ENCODE measurements at places on chromosomes 5 and 9.

DNA sequence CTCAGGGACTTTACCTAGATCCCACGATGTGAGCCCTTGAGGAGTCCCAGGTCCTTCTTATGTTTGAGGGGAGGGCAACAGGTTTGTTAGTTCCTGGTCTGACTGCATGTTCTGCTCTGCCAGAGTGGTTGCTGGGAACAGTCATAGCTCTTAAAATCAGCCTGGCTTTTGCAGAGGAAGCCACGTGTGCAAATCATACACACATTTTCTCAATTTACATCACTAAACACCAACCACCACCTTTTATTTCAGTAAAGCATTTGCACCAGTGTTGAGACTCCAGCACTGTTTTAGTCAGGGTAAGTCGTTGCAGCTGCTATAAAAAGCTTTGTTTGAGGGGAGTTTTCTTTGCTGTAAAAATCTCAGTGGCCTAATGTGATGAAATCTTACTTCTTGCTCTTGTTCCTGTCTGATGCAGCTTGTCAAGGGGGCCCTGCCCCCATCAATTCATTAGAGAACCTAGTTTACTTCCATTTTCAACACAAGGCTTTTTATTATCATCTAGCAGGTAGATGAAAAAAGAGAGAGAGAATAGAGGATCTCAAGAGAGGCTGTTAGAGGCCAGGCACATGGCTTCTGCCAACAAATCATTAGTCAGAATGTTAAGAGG is 70.3 kb upstream of the VCAN start:
- DNase-seq: no peak

DNA sequence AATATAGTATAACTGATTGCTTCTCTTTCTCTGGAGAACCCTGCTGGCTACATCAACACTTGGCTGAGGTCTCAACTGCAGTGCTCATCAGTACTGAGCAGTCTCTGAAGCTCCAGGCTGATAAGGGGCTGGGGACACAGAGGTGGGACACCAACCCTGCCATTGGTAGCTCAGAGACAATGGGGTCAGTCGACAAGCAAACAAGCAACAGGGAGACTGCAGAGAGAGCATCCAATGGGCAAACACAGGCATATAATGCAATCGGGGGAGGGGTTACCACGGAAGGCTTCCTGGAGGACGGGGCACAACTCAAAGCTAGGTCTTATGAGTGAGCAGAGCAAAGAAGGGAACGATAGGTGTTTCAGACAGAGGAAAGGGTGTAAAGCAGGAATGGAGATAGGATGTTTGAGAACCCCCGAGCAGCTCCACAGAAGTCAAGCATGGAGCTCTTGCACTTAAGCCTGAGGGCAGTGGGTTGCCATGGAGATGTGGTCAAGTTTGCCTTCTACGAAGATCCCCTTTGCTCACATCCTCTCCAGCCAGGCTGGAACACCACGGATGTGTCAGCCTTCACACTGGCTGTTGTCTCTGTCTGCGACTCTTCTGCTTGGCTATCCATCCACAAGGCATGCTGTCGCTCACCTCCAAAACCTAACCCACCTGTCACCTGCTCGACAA is 21.5 kb upstream of the AKNA start:
- no peak for DNase-seq

- no peak for DNase-seq
Measured at GRCh38 chr9:119639287-119639955, 270.2 kb upstream of the BRINP1 start.

DNA sequence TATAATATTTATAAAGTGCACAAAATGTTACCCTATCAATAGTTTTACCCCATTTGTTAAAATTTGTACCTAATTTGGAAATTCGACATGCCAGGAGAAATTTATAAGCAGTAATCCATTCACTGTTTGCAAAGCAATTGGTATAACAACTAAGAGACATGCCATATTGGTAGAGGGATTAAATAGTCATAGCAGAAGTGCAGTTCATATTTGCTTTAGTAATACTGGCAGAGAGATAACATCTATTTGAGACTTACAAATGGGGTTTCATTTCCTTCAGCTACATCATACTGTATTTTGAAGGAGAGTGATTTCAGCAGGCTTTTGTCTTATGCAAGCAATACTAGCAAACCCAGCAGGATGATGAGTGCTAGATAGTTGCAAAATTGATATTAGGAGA is 610.4 kb upstream of the CDH10 start:
- no peak for DNase-seq

GRCh38 chr5:50855001-50855400 is 188.6 kb downstream of the PARP8 start:
- DNase-seq: no peak
